A549 treated with Hydrocortisone at 1 μM for 4 hours (cell line): ENCODE measurements at places on chromosomes 12 and 14. TPM values are rescaled to one million over a fixed set of nuclear protein-coding genes. Genes with fewer than 3 reads are reported as not detected.

The TDRD9 gene
- total RNA-seq = 0.16 to 0.25 TPM (median 0.21 TPM) in 5 replicates

The KLHL33 gene
- 0.01 TPM in 1 of 5 replicates, not detected in the others for total RNA-seq

The KRT6B gene
- 0.05 to 0.09 TPM in 2 of 5 replicates, not detected in the others for total RNA-seq

The LYZ gene
- 0.05 to 0.37 TPM in 2 of 5 replicates, not detected in the others for total RNA-seq

The DACT1 gene
- total RNA-seq = 0.42 to 0.62 TPM (median 0.58 TPM) in 5 replicates

The CLEC9A gene
- not detected in 5 replicates for total RNA-seq

The BDKRB2 gene
- total RNA-seq = 0.80 to 1.4 TPM (median 1.1 TPM) in 5 replicates

The KLRG1 gene
- 1.1 to 2.5 TPM (median 1.2 TPM) in 5 replicates for total RNA-seq

The RAPGEF3 gene
- total RNA-seq = 0.45 to 0.62 TPM (median 0.56 TPM) in 5 replicates

The SIRT4 gene
- total RNA-seq = 0.67 to 1.1 TPM (median 0.90 TPM) in 5 replicates

The CPM gene
- total RNA-seq = 5.5 to 7.4 TPM (median 5.7 TPM) in 5 replicates

The TMEM117 gene
- 1.2 to 2.2 TPM (median 1.7 TPM) in 5 replicates for total RNA-seq

The DPY19L2 gene
- 1.5 to 2.8 TPM (median 1.9 TPM) in 5 replicates for total RNA-seq

The LUM gene
- total RNA-seq = 0.06 to 0.33 TPM (median 0.23 TPM) in 5 replicates

The HOXC12 gene
- total RNA-seq = 0.02 to 0.05 TPM in 2 of 5 replicates, not detected in the others

The BEGAIN gene
- 5.4 to 7.0 TPM (median 5.8 TPM) in 5 replicates for total RNA-seq

The ERP27 gene
- total RNA-seq = not detected in 5 replicates

The GALNT9 gene
- 3.3 to 6.5 TPM (median 4.1 TPM) in 5 replicates for total RNA-seq

The ZNF740 gene
- total RNA-seq = 14.4 to 17.3 TPM (median 16.5 TPM) in 5 replicates

The MRPS35 gene
- total RNA-seq = 86.4 to 105 TPM (median 94.5 TPM) in 5 replicates

The PNP gene
- total RNA-seq = 141 to 164 TPM (median 143 TPM) in 5 replicates

The TSHR gene
- not detected in 5 replicates for total RNA-seq

The KRT6C gene
- 0.06 TPM in 1 of 5 replicates, not detected in the others for total RNA-seq

The CELA1 gene
- total RNA-seq = not detected in 5 replicates

The ANKS1B gene
- total RNA-seq = 0.61 to 1.0 TPM (median 0.80 TPM) in 5 replicates

The FOXA1 gene
- total RNA-seq = 5.1 to 6.7 TPM (median 6.2 TPM) in 5 replicates

The CLEC4D gene
- not detected in 5 replicates for total RNA-seq

The ALKBH1 gene
- 15.0 to 16.5 TPM (median 15.7 TPM) in 5 replicates for total RNA-seq
